Activated T-cell treated with anti-CD3 and anti-CD28 coated beads for 48 hours (primary cell): ENCODE measurements at places on chromosomes 7 and 10.

DNA sequence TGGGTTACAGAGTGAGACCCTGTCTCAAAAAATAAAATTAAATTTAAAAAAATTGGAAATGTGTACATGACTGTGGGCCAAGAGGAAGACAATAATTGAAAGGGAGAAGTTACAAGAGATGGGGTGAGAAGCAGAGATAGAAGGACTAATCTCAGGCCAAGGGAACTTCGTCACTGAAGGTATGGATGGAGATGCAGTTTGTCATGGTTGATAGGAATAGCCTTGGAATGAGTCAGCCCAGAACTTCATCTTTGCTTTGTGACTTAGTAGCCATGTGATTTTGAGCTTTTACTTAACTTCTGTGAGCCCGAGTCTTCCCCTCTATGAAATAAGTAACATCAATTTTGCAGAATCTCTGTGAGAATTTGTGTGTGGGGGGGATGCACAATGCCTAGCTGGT, 6.5 kb upstream of the PODXL start:
- DNase-seq = no peak

DNA sequence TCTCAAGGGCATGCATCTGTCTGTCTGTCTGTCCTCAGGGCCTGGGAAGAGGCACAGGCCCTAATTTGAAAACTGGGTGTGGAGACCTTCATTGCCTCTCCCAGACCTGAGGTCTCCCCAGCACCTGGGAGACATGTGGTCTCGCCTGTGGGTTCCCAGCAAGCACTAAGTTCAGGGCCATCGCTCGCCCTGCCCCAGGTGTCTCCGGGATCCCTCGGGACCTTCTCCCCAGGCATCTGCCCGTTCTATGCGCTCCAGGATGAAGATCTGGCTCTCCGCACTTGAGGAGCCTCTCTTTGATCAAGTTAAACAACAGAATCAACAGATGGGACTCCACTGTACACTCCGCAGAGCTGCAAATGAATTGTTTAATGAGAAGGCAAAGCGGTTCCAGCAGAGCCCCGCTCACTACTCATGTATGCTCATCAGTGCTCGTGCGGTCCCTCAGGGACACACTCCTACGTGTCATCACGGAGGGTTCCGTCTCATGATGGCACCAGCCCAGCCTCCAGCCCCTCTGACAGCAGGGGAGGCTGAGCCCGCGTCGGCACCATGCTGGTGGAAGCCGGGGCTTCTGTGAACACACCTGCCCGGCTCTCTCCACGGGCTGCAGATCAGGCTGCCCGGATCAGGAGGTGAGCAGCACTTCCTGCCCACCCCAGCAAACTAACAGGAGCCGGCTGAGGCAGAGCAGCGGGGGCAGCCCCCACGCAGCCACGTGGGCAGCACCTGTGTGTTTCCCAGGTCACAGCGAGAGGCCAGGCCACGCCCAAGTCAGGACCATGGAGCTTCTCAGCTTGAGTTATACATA, 132.8 kb downstream of the TCERG1L start:
- DNase-seq = no peak

DNA sequence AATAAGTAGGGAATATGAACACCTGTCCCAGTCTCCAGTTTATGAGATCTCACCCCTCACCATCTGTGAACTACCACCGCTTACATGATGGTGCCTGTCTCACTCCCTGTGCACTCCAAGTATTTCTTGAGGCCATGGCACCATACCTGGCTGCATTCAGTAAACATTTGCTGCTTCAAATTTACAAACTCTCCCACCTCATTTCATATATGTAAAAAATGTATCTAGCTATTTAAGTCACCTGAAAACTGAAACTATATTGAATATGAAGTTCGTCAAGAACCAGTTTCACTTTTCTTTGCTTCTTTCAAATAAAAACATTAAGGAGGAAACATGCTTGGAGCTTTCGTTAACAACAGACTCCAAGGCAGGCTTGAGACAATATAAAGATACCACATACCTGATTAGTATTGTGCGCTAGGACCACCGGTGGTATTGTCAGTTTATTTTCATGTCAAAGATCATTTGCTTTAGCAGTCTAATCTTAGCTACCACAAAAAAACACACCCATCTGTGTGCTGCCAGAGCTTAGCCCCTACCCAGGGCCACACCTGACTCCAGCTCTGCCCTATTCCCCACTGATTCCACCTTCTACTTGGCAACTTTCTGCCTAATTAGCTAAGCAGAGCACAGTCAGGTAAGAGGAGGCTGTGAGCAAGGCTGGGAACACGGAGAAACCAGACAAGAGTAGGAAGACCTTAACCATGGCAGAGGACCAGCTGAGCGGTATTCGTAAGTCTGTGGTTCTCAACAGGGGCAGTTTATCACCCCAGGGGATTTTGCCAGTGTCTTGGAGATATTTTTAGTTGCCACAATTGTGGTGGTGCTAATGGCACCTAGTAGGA, 92.0 kb downstream of the ZFAND4 start:
- DNase-seq = no peak

GRCh38 chr7:8134089-8134733, 127.8 kb downstream of the ICA1 start:
- no peak for DNase-seq

GRCh38 chr10:34124522-34125035, 690.5 kb downstream of the PARD3 start:
- DNase-seq = no peak

GRCh38 chr10:103716206-103717160, 138.9 kb downstream of the SH3PXD2A start:
- no peak for DNase-seq

GRCh38 chr10:86071145-86071544, 295.4 kb downstream of the GRID1 start:
- no peak for DNase-seq

GRCh38 chr10:104614245-104614831, 26.8 kb upstream of the SORCS3 start:
- peak; percentile 17 for DNase-seq

DNA sequence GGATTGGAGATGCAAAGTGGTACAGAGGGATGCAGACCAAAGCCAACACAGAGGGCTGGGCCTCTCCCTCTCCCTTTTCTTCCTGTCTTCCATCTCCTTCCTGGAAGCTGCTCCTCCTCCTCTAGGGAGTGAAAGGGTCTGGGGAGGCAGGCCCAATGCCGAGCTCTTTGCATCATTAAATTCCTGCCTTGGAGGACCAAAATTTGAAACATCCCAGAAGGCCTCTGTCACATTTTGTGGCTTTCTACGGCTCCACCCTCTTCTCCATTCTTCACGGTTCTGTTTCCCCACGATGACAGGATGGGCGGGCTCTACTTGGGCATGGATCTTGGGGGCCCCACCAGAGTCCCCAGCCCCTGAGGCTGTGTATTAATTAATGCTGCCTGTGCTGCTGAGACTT, 76.4 kb downstream of the NEURL1 start:
- DNase-seq = no peak

- DNase-seq = no peak
These were observed 592.7 kb upstream of the MGMT start for GRCh38 chr10:128874331-128874730.

DNA sequence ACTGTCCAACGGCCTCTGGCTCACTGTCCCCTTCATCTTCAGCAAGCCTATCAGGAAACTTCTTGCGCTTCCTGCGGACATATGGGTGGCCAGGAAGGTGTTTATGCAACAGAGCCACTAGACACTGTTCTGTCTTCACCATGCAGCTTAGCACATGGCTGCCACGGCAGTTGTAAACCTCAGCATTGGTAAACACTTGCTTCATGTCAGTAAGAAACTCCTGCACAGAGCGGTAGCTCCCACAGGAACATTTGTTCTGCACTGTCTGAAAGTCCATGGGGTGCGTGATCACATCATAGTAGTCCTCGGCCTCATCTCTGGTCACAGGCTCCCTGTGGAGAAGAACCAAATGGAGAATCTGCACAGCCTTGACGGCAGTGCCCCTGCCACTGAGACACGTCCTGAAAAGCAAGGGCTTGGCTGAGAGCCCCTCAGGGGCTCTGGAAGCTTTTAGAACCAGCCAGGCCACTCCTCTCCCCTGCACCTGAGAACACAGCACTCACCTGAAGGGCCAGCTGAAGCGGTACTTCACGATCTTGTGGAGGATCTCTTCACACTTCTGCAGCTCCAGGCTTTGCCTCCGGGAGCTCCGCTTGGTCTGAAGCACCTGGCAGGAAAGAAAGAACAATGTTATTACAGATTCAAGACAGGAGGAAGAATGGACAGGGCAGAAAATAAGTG, 8.8 kb downstream of the FZD9 start:
- DNase-seq = no peak

GRCh38 chr7:30022991-30023390, 3.5 kb downstream of the FKBP14 start:
- DNase-seq = no peak

DNA sequence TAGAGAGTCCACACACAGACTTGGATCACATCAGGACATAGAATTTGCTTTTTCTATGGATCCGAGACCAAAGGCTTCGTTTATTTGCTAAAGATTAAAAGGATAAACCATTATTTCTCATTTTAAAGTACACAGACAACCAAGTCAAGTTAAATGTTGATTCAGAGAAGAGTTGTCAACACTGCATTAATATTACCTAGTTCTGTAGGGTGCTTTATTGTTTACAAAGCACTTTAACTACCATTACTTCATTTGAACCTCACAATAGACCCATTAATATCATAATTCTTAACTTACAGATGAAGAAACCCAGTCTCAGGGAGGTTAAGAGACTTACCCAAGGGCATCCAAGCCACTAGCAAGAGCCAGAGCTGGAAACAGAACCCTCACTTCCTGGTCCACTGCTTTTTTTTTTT, 43.2 kb upstream of the GSAP start:
- no peak for DNase-seq

GRCh38 chr7:33933611-33934281, 28.4 kb downstream of the BMPER start:
- no peak for DNase-seq

DNA sequence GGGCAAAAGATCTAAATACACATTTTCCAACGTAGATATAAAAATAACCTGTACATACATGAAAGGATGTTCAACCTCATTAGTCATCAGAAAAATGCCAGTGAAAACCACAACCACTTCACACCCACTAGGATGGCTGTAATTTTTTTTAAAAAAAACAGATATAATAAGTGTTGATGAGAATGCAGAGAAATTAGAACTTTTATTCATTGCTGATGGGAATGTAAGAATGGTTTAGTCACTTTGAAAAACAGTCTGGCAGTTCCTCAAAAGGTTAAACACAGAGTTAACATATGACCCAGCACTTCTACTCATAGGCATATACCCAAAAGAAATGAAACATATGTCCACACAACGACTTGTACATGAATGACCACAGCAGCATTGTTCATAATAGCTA, 32.3 kb upstream of the PRKCQ start:
- no peak for DNase-seq

- no peak for DNase-seq
These were observed 23.6 kb upstream of the CREB3L2 start for GRCh38 chr7:138025215-138026186.

DNA sequence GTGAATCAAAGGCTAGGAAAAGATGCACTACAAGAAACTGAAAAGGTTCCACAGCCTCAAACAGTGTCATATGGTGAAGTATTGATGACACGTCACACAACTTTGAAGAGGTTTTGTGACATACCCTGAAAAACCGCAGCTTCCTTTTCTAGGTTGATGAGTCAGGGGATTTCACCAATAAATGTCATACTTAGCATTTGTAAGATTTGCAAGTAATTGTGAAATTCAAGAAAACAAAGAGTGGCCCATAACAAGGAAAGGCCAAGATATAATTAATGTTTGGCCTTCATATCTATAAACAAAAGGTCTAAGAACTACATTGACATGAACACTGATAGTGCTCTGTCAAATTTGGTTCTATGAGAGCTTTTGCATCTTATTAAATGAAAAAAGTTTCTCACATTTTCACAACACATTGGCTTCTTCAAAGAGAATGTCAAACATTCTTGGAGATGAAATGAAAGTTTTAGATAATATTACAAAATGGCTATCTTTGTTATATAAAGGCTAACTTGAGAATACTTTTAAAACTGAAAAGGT, 62.0 kb upstream of the NAMPT start:
- no peak for DNase-seq

GRCh38 chr10:80196270-80196949, 8.9 kb downstream of the ANXA11 start:
- peak; percentile 57 for DNase-seq

DNA sequence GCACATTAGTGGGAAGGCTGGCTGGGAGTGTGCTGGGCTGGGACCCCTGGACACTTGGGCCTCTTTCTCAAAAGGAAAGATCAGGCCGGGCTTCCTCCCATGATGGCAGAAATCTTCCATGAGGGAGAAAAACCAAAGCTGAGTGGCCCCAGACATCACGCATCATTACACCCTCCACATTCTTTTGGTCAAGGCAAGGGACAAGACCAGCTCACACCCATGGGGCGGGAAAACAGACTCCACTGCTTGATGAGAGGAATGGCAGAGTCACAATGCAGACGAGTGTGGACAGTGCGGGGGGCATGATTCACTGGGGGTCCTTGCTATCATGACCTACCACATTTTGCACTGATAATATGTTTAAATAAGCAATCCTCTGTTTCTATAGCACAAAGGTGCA, 73.3 kb downstream of the CREB3L2 start:
- DNase-seq = no peak

DNA sequence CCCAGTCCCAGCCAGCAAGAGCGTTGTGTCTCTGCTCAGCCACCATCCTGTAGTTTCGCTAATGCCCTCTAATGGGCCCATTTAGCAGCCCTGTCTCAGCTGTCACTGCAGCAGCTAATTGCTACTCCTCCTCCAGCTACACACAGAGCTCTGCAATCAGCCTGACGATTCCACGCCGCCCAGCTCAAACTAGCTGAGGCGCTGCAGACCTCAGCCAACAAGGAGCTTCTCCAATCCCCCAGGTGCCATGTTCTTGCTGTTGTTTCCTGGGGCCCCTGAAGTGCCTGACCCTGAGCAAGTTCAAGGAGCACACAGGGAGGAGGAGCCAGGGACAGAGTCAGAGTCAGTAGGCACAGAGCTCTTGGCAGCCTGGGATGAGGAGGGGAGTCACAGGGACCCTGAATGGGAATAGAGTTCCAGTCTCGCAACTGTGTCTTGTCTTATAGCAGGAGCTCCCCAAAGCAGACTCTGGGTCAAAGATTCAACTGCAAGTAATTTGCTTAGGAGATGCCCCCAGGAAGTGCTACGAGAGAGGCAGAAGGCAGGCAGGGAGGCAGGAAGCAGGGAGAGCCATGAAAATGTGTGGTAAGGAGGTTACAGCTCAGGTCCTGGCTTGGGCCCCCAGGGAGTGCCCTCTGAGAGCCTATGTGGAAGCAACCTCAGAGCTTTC, 135.8 kb upstream of the UNC5B start:
- DNase-seq = no peak

DNA sequence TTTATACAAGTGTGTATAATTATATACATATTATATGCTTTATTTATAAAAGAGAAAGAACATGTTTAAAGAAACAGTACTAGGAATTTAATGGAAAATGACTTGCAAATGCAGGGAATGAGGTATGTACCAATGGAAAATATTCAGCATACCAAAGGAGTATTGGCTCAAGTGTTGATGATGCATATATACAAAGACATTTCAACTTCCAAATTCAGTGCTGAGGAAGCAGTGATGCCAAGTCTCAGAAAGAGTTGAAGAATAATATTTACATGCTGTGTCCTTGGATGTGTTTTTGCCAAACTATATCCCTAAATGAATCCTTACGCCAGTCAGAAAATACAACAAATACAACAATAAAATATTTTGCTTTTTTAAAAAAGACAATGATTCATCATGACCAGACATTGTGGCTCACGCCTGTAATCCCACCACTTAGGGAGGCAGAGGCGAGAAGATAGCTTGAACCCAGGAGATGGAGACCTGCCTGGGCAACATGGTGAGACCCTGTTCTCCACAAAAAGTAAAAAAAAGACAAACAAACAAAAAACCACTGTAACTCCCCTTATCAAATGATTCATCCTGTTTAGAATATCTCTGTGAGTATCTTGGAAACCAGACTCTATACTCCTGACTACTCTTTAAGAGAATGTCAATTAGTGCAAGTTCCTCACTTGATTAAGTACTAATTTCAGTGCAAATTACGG, 157.2 kb downstream of the CHRM2 start:
- DNase-seq = no peak
